ENCODE measurements at places on chromosomes 1 and 21.

- DNase-seq, result no peak
Observed at GRCh38 chr1:77781683-77782082, 2.2 kb downstream of the MIGA1 start.

- DNase-seq, result no peak
Observed at GRCh38 chr1:157044326-157044725, 1.2 kb downstream of the ARHGEF11 start.

GRCh38 chr1:96256130-96256790 lies 465.3 kb upstream of the PTBP2 start:
- DNase-seq, result no peak

- no peak for DNase-seq
Observed at GRCh38 chr1:60411591-60411990, 338.0 kb upstream of the C1orf87 start.

- DNase-seq, result no peak
Observed at GRCh38 chr1:72137656-72138055, 144.7 kb downstream of the NEGR1 start.

GRCh38 chr1:57325117-57325516 lies 98.7 kb downstream of the DAB1 start:
- DNase-seq, result no peak

GRCh38 chr1:241330619-241331327 lies 26.2 kb downstream of the RGS7 start:
- DNase-seq, result no peak
